ENCODE measurements at places on chromosomes 4 and X. TPM values are rescaled to one million over a fixed set of nuclear protein-coding genes. Genes with fewer than 3 reads are reported as not detected.

Gene CWH43
- not detected for polyA plus RNA-seq

Gene ADH6
- not detected for polyA plus RNA-seq

Gene TSPAN7
- 1.3 TPM for polyA plus RNA-seq

DNA sequence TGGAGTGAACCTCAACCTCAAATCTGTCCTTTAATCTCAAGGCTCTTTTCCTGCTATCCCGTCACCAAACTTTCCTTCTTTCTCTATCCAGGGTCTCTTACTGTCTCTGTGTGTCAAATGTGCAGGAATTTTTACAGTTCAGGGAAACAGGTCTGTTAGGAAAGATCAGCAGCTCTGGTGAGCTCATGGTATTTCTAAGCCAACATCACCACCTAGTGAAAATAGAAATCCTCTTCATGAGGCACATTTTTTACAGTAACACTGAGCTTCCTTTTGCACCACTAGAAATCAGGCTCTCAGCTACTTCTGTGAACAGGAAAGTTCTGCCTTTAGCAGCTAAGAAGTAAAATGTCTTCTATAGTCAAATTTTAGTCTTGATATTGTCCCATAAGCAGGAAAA lies 39.6 kb downstream of the NUDT11 start:
- no peak overlapping the region for H3K4me3 ChIP-seq
- H3K4me1 ChIP-seq: no peaks in the 10 kb centered on the region
- H3K27ac ChIP-seq: no peak overlapping the region
- DNase-seq: no peak

DNA sequence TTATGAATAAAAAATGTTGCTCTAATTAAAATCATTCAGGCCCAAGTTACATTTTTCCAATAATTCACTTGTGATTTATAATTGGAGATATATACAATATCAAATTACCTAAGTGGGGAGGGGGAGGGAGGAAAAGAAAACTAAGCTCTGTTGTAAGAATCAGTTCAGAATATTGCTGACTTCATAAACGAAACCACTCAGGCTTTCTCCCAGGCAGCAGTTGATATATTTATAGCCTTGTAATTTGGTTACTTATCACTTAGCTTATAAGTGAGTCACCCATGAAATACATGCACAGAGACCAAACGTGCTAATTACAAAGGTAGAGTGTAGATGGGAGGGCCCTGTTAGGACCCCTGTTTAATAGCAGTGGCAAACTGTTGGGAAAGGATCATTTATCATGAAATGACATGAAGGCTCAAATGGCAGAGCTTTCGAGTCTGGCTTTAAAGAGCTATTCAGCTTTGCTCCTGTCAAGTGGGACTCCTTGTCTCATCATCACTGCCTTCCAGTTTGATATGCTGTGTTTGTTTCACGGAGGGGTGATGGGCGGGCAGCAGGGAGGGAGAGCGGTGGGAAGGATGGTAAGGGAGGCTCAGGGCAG lies 105.6 kb upstream of the PGRMC2 start:
- no peaks in the 10 kb centered on the region for H3K27me3 ChIP-seq
- DNase-seq: no peak
- H3K4me1 ChIP-seq: no peaks in the 10 kb centered on the region
- no peak overlapping the region for H3K27ac ChIP-seq
- no peak overlapping the region for H3K4me3 ChIP-seq

DNA sequence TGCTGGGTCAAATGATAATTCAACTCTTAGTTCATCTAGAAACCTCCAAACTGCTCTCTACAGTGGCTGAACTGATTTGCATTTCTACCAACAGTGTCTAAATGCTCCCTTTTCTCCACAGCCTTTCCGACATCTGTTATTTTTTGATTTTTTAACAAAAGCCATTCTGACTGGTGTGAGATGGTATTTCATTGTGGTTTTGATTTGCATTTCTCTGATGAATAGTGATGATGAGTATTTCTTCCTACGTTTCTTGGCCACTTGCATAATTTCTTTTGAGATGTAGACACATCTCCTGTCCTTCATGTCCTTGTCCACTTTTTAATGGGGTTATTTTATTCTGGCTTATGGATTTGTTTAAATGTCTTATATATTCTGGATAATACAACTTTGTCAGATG lies 298.2 kb upstream of the ARSJ start:
- no peaks in the 10 kb centered on the region for H3K27me3 ChIP-seq
- no peak for DNase-seq
- no peaks in the 10 kb centered on the region for H3K36me3 ChIP-seq
- no peak overlapping the region for H3K27ac ChIP-seq
- H3K4me3 ChIP-seq: no peak overlapping the region
- H3K4me1 ChIP-seq: no peaks in the 10 kb centered on the region

DNA sequence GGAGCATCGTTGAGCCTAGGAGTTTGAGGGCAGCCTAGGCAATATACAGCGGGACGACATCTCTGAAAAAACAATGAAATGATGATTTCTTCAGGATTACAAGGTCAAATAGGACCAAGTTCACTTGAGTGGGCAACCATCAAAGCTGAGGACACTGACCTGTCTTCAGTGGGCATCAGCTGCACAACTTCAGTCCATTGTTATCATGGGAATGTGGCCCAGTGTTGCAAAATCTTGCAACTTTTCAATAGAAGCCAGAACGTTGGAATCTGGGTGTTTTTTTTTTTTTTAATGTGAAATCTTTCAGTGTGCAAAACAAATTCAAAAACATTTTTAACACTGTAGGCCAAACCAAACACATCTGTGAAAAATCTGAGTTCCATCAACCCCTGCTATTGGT lies 155.4 kb upstream of the PLAC1 start:
- H3K36me3 ChIP-seq: no peaks in the 10 kb centered on the region
- DNase-seq: no peak
- H3K27ac ChIP-seq: no peak overlapping the region
- no peaks in the 10 kb centered on the region for H3K27me3 ChIP-seq
- no peaks in the 10 kb centered on the region for H3K4me1 ChIP-seq

GRCh38 chr4:94240384-94240783 lies 32.7 kb downstream of the SMARCAD1 start:
- no peak overlapping the region for H3K27ac ChIP-seq
- no peak for DNase-seq
- H3K4me1 ChIP-seq: no peaks in the 10 kb centered on the region
- H3K36me3 ChIP-seq: peaks cover 9% of the 10 kb centered on the region

GRCh38 chrX:97358941-97359340 lies 475.2 kb downstream of the RPA4 start:
- H3K4me1 ChIP-seq: no peaks in the 10 kb centered on the region
- H3K27ac ChIP-seq: no peak overlapping the region
- no peak overlapping the region for H3K4me3 ChIP-seq
- H3K27me3 ChIP-seq: no peaks in the 10 kb centered on the region
- DNase-seq: no peak

DNA sequence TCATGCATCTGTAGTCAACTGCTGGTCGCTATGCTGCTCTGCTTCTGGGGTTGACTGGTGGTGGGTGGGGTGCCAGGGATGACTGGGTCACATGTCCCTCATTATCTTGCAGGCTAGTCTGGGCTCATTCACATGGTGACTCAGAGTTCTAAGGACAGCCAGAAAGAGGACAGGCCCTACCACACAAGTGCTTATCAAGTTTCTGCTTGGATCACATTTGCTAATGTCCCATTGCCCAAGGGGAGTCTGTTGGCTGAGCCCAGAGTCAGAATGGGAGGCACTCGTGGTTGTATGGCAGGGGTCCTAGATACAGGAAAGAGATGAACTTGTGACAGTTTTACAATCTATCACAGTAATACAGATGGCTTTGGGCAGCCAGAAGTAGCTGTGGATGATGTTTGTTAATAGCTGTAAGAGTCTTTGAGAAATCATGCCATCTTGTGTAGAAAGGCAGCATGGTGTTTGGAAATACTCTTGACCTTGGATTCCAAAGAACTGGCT lies 221.3 kb downstream of the GPAT3 start:
- H3K4me1 ChIP-seq: no peaks in the 10 kb centered on the region
- H3K27me3 ChIP-seq: no peaks in the 10 kb centered on the region

- no peaks in the 10 kb centered on the region for H3K36me3 ChIP-seq
- H3K27ac ChIP-seq: no peak overlapping the region
- H3K4me3 ChIP-seq: no peak overlapping the region
Observed at GRCh38 chrX:71154641-71155040, 10.0 kb downstream of the NLGN3 start.

GRCh38 chr4:6706173-6706572 lies 3.5 kb downstream of the MRFAP1L1 start:
- no peak for DNase-seq
- peaks cover 38% of the 10 kb centered on the region for H3K4me1 ChIP-seq
- peak overlapping the region; percentile 5 for H3K27ac ChIP-seq
- H3K36me3 ChIP-seq: no peaks in the 10 kb centered on the region

DNA sequence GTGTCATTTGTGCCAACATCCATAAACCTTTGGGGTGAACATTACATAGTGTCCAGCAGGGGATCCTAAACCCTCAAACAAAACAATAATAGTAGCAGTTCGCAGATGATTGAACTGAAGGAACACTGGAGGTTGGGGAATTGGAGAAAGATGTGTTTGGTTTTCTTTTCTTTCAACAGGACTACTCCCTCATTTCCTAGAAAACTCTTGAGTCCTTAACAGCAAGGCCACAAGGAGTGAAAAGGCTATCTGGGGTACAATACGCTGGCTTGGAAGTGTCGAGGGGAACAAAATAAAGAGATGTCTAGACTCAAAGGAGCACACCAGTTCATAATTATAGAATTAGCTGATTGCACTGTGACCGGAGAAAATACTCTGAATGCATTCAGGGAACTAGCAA lies 72.1 kb downstream of the IDS start:
- no peak overlapping the region for H3K4me3 ChIP-seq
- H3K36me3 ChIP-seq: no peaks in the 10 kb centered on the region
- H3K27me3 ChIP-seq: no peaks in the 10 kb centered on the region
- DNase-seq: no peak
- H3K4me1 ChIP-seq: no peaks in the 10 kb centered on the region

GRCh38 chr4:78606530-78607095 lies 55.0 kb downstream of the ANXA3 start:
- DNase-seq: no peak
- no peak overlapping the region for H3K4me3 ChIP-seq
- H3K36me3 ChIP-seq: no peaks in the 10 kb centered on the region
- H3K27ac ChIP-seq: no peak overlapping the region

All from naive thymus-derived CD4-positive, alpha-beta T cell (primary cell).